Endothelial cell (in vitro differentiated cells): ENCODE measurements at places on chromosomes 2 and 18.

DNA sequence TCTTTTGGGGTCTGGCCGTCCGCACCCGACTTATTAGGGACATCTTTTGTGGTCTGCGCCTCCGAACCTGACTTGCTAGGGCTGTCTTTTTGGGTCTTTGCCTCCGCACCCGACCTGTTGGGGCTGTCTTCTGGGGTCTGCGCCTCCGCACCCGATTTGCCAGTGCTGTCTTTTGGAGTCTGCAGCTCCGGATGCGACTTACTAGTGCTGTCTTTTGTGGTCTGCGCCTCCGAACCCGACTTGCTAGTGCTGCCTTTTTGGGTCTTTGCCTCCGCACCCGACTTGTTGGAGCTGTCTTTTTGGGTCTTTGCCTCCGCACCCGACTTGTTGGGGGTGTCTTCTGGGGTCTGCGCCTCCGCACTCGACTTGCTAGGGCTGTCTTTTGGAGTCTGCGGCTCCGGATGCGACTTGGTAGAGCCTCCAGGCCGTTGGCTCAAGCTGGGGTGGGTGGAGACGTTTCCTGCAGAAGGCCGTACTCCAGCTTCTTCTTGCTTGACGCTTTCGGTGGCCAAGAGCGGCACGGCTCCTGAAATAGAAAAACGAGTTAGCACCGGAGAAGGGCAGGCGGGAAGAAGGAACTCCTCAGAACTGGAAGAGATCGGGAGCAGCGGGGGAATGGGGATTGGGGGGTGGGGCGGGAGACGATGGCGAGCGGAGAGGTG, 498 bp downstream of the TGOLN2 start:
- DNase-seq = peak; percentile 32

DNA sequence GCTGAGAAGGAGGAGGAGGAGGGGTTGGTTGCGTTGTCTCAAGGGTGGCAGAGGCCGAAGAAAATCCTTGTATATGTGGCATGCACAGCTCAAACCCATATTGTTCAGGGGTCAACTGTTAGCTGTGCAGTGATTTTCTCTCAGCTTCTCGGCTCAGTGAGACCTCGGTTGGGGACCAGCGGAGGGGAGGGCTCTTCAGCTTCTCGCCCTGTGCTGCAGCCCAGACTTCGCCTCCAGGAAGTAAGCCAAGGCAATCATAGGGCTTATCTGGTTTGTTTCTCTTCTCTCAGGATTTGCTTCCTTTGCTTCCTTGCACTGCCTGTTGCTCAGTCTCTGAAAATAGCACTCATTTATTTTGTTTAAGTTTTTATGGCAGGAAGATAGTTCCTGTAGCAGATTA, 85.5 kb downstream of the SOWAHC start:
- no peak for DNase-seq

DNA sequence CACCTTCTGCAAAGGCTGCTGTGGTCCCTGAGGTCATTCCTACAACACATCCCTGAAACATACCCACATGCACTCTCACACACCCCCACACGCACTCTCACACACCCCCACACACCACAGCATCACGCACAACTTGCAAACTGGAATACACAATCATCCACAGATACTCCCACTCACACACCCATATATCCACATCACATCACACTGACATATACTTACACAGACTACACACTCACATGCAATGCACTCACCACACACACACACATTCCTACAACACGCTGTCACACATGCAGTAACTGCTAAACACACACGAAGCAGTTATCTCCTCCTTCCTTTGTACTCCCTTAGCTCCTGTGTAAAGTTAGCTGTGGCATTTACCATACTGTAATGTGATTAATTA, 57.1 kb upstream of the PKDCC start:
- DNase-seq = no peak

GRCh38 chr2:150413366-150413765, 74.1 kb downstream of the RND3 start:
- DNase-seq = no peak

DNA sequence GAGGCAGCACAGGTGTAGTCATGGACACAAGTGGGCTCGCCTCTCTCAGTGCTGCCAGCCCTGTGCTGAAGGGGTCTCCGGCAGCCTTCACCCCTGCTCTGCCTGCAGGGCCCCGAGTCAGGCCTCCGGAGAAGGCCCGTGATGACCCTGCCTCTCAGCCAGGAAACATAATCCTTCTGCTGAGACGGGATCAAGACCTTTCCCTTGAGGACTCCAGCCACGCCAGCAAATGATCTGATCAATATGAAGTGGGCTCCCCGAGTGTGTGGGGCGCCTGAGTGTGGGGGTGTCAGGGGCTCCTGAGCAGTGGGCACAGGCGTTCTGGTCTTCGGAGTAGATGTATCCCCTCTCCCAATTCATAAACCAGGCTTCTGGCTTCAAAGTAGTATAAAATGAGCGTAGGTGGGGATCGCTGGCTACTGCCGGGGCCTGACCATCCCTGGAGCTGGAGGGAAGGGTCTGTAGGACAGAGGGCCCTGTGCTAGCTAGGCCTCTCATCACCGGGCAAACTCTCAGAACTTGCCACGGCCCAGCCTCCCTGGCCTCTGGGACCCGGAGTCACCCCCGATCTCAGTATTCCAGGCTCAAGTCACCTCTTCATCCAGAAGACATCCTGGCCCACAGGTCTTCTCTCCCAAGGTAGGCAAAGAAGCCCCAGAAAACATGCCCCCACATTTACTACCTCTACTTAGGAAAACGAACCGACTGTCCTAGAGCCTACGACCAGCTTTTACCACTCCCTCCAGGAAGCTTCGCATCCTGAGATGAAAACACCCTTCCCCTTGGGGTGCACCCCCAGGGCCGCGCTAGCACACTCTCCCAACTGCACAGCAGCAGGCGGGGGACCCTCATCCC, 33.6 kb downstream of the CRACDL start:
- no peak for DNase-seq

DNA sequence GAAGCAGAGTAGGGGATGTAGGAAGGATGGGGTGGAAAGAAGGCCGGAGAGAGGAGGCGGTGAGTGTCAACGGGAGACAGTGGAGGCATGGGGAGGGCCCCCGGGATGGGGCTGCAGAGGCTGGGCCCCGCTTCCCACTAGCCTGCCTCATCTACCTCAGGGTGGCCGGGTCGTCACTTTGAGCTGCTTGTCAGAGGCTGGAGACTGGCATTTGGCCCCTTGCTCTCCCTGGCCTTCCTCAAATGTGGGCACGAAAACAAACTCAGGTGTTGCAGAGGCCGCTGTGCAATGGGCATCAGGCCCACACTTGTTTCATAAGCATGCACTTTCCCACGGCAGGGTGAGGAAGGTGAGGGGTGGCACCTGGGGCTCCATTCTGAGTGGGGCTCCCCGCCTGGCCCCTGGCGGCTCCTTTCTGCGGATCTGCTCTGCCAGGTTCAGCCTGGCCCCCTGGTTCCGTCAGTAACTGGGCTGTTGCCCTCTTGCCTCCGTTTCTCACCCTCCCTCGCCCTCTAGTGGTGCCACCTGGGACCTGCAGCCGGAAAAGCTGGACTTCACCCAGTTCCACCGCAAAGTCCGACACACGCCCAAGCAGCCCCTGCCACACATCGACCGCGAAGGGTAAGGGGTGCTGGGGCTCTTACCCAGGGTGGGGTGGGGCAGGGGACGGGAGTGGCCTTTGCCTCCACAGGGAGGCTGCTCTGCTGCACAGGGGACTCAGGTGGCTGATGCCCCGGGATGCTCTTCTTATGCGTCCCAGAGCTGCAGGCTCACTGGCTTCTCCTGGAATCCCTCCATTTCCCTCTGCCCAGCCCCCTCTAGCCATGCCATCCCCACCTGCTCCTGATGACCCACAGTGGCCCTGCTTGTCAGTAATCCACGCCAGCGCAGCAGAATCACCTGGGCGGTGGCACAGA, 125.4 kb downstream of the CTIF start:
- DNase-seq = peak; percentile 85

- no peak for DNase-seq
Observed at GRCh38 chr2:66305718-66306117, 129.2 kb upstream of the MEIS1 start.

- peak; percentile 42 for DNase-seq
Observed at GRCh38 chr2:71455011-71455740, 1.8 kb downstream of the DYSF start.

DNA sequence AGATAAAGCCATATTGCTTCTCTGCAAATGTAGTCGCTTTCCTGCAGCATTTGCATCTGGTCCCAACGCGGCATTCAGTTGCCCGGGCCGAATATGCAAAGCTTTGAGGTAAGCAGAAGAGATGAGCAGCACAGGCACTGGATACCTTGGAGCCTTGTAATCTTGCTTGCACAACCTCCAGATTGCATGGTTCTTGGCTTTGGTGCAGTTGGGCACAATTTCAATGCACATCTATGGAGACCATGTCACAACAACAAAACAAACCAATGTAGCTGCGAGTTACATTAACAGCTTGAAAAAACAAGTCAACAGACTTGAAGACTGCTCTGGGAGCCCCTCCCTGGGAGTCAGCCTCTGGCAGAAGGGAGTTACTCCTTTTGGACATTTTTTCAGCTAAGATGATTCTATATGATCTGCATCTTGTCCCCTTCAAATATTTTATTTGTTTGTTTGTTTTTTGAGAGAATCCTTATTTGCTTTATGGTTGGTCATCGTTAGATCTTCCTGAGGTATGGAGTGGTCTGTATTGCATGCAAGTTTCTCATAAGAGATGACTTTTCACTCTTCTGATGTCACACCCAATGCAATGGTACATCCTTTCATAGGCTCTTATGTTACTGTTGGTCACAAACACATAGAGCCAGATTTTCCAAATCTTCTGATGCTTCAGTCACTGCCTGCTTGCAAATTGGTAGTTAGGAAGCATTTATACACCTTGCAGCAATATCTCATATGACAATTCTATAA, 113.5 kb downstream of the EFEMP1 start:
- DNase-seq = no peak

- no peak for DNase-seq
Observed at GRCh38 chr2:206023183-206023582, 62.8 kb downstream of the INO80D start.

GRCh38 chr2:115609978-115610377, 1167.5 kb downstream of the DPP10 start:
- DNase-seq = no peak

DNA sequence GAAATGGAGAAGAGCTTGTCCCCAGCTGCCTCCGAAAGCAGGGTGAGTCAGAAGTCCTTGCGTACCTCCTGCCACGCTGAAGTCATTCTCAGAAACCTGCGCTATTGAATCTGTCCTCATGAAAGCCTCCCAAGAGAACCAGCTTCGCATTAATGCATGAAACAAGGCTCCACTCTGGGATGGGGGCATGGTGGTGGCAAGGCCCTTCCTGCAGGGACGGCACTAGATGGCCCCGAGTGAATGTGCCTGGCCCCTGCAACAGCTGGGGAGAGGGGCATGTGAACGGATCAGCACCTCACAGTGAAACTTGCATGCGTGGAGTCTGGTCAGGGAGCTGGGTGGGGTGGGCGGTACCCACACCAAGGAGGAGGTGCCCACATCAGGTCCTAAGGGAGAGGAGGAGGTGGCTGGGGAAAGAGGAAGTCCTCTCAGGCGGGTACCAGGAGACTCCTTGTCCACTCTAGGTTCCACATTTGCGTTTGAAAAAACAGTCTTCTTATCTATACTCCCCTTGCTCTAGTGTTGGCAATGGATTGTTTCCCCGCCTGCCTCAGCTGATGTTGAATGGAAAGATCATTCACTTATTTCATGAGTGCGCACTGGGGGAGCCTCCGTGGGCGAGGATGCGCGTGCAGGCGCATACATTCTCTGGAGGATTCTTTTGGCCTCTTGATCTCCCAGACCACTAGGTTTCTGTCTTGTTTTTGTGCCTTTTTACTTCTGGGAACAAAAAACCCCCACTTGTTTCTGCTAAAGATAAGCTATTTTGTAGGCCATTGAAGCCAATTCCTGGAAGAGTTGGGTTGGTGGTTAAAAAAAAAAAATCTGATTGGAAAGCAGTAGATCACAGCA, 104.7 kb downstream of the KLHL29 start:
- DNase-seq = no peak

DNA sequence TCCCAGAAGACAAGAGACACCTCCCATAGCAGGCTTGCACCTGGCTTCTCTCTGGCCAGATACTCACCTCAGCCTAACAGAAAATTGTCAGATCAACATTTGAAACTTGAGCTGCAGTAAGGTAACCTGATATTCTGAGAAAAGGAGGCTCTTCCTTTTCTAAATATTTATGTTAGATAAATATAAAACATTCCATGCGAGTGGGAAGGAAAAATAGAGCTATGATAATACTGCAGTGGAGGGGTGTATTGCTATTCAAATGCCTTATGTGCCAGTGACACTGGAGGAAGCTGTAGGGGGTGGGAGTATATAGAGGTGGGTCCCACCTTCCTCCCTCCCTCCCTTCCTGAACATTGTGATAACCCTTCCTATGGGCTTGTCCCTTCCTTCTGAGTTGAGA, 515.5 kb upstream of the CHAC2 start:
- no peak for DNase-seq

DNA sequence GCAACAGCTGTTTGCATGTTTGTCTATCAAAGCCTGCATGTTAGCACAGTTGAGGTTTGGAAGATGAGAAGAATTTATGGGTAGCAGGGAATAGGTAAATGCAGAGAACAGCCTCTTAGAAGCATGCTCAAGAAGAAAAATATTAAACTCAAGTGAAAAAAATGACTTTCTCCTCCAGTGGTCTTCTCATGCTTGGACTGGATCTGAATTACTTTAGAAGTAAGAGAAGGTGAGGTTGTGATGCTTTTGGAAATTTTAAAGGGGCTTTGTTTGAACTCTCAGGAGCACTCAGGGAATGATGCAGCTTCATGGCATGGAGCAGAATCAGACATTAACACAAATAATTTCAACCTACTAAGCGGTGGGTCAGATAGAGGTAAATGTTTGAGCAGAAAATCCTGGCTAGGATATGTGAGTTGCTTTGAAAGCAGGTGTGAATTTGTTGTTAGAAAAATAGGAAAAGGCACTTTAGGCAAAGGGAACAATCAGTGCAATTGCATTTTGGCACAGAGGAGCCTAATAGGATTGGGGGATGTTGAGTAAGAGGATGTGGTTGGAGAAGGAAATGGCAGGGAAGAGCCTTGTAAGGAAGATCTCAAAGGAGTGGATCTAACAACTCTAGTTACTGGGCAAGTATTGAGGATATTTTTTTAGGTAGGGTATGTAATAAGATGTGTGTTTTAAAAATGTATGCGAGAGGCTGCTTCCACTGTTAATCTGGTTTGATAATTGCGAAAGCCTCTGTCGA, 76.3 kb downstream of the DDX1 start:
- DNase-seq = no peak

DNA sequence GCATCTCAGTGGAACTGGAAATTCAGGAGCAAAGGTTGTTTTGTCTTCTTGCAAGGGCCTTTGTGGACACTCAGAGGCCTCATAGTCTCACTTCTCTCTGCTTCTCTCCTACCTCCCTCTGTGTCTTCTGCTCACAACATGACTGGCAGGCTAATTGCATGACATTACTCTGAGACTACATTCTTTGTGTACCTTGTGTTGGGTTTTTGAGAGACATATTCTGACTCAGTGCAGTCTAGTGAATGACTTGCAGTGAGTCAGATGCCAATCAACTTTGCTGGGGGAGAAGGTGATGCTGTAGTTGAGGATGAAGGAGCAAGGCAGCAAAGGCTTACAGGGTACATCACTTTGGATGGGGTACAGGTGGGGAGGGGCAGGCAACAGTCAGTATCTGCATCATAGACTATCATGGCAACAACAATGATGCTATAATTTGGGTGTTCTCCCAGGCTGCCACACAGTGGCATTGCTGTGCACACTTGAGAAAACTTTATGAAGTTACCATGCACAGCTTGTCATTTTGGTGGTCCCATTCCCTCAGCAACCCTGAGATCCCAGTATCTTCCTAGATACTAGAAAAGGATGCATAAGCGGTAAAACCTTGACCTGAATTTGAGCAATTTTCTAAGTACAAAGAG, 69.3 kb upstream of the SLC16A14 start:
- no peak for DNase-seq
